ENCODE measurements at places on chromosomes 7 and 10.

DNA sequence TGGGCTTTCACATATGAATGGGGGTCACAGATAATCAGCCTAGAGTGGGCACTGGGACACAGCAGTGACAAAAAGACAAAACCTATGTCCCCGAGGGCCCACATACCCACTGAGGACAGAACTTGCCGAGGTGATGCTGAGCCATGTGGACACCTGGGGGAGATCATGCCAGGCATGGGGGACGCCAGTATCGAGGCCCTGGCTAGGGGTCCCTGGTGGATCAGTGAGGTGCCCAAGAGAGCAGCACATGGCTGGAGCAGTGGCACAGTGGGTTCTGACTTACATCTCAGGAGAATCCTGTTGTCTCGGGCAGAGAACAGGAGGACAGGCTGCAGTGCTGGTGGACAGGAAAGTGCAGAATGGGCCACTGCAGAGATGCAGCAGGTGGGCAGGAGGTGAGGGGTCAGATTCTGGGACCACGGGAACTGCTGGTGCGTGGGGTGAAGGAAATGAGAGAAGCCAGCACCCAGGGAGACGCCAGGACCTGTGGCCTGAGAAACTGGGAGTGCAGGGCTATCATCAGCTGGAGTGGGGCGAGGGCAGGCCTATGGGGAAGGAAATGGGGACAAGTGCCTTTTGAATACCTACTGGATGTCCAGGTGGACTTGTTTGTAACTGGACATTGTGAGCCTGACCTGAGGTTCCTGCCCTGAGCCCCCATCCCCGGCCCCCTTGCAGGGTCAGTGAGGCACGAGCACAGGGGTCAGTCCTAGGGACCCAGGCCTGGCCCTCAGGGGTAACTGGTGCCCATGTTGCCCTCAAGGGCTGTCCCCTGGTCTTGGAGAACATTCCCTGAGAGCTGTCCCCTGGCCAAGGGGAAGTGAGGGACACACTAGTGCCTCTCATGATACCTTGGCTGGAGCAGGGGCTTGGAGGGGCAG, 91.2 kb upstream of the RET start:
- DNase-seq, result no peak

DNA sequence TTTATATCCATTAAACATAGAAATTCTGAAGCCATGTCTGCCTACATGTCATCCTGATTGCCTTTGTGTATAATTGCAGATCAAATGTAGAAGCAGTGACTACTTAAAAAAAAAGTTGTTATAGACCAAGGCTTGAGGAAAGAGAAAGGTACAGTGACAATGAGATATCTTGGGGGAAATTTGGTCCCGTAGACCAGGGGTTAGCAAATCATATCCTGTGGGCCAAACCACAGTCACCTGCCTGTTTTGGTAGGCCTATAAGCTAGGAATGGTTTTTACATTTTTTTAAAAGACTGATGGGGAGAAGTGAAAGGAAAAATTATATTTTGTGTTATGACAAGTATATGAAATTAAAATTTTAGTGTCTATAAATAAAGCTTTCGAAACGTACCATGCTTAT, 12.9 kb downstream of the PAPSS2 start:
- no peak for DNase-seq

DNA sequence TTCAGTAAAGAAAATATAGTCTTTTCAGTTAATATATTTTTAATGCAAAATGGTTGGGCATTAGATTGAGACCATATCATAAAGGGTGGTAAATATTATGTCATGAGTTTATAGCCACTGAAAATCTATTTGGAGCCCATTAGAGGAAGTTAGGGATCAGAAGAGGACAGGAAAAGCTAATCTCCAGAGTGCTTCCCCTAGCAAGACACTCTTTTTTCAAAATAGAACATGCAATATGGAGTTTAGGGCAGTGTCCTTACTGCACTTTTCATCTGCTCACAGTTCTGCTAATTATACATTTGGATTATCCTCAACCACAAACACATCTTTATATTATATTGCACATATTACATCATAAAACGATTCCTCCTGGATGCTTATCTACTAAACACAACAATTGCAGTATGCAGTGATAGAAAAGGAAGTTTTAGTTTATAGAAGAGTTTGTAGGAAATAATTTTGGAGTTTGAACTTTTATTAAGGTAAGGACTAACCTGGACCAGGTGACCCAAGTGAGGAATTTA, 159.8 kb downstream of the PHF14 start:
- DNase-seq, result no peak

- no peak for DNase-seq
Measured at GRCh38 chr10:43616697-43617370, 10.6 kb downstream of the ZNF485 start.

DNA sequence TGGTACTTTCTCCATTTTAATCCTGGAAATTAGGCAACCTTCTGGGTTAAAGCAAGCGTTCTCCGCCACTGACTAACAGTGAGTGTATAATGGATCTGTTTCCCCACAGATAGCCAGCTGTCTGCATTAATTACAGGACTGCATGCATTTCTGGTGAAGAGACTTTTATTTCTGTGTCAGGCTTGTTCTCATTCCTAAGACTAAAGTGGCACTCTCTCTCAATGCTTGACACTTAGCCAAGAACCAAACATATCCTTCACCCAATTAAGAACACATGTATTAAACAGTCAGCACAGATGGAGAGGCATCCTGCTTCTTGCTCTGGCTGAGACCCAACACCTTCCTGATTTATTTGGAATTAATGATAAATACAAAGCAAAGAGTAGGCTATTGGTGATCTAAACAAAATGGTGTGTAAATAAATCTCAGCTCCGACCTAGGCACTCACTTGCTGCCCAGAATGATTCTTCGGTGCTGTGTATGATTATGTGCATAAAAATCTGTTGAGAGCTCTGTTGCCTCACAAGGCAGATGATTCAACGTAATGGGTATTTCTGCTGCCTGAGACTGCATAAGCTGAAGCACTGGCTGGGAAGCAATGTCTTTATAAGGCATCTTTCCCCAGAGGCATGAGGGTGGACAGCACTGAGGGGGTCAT, 16.8 kb downstream of the CALU start:
- peak; percentile 63 for DNase-seq

DNA sequence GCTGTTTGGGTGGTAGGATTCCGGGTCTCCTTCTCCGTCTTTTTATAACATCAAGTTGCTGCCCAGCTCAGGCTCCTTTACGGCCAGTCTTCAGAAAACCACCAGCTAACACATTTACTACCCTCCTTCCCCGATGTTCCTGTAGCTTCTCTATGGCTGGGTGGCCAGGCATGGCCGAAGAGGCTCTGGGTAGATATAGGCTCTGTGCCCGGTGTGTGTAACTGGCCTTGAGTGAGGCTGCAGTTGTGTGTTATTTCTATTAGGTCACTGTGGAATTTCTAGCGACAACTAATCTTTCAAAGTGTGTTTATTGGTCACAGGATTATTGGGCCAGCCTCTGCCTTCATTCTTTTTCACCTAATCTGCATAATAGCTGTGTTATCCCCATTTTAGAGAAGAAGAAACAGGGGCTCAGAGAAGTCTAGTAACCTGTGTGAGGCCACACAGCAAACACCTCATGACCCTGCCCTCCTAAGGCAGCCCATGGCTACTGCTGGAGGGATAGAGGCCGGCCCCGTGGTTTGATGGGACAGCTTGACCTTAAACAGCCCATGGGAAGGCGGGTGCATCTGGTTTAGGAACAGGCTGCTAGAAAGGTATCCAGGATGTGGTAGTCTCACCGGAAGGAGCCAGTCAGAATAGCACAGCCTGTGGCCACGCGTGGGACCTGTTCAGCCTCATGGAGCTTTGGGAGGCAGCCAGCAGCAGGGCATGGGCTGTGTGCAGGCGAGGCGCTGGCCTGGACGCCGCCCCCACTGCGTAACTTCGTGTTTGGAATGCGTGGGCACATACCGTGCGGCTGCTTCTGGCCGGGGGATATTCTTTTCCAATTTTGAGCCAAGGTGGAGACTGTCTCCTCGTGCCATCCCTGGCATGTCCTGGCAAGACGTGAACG, 29.7 kb downstream of the HTRA1 start:
- peak; percentile 53 for DNase-seq

GRCh38 chr7:48959676-48960075, 35.3 kb downstream of the CDC14C start:
- DNase-seq, result no peak

DNA sequence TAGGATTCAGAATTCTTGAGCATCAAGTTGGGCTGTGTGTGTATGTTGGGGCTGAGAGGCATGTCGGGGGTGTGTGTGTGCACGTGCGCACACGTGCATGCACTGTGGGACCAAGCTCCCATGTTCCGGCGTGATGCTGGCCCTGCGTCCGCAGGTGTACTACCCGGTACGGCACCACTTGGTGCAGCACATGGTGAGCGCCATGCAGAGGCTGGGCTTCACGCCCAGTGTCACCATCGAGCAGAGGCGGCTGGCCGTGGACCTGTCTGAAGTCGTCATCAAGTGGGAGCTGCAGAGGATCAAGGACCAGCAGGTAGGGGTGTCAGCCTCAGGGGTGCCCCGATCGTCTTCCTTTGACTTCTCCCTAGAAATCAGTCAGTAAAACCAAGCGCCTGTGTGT, 77.7 kb downstream of the TRRAP start:
- DNase-seq, result no peak

DNA sequence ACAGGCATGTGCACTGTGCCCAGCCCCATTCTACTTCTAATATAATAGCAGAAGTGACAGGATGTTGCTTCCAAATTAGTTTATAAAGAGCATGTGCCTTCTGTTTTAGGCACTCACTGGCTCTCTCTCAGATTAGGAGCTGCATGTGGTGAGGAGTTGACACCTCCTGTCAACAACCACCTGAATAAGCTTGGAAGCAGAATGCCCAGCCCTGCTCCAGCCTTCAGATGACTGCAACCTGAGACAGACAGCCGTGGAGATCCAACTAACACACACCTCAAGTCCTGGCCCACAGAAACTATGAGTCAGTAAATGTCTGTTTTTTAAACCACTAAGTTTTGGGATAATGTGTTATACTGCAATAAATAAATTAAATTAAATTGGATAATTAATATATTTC, 54.5 kb downstream of the PARD3 start:
- no peak for DNase-seq

DNA sequence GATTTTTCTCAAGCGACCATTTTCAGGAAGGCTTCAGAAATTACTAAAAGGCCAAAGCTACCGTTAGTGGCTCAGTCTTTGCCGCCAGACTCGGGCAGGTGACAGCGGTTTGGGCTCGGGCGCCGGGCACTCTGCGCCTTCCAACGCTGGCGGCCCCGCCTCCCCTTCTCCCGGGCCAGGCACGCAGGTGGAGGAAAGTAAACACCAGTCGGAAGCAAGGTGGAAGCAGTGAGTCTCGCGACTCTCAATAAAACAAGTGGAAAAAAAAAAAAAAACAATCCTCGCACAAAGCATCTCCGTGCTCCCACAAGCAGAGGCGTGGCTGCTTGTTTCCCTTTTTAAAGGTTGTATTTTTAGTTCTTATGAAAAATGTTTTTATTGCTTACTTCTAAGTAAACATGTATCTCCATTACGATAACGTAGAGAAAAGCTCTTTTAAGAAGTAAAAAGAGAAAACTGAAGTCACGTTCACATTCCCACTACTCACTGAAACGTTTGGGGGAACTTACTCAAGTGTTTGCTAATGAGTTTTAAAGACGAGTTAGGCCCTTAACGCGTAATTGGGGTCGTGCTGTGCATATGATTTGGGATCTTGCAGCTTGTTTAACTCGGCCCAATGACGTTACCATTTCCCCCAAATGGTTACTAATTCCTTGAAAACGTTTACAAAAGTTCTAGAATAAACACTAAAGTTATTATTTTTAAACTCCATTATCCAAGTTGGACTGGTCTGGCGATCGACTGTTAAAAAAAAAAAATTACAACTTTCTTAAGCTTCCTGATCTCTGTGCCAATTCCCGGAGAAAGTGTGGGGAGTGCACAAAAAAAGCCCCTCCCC, 864 bp downstream of the CDCA7L start:
- peak; percentile 8 for DNase-seq

DNA sequence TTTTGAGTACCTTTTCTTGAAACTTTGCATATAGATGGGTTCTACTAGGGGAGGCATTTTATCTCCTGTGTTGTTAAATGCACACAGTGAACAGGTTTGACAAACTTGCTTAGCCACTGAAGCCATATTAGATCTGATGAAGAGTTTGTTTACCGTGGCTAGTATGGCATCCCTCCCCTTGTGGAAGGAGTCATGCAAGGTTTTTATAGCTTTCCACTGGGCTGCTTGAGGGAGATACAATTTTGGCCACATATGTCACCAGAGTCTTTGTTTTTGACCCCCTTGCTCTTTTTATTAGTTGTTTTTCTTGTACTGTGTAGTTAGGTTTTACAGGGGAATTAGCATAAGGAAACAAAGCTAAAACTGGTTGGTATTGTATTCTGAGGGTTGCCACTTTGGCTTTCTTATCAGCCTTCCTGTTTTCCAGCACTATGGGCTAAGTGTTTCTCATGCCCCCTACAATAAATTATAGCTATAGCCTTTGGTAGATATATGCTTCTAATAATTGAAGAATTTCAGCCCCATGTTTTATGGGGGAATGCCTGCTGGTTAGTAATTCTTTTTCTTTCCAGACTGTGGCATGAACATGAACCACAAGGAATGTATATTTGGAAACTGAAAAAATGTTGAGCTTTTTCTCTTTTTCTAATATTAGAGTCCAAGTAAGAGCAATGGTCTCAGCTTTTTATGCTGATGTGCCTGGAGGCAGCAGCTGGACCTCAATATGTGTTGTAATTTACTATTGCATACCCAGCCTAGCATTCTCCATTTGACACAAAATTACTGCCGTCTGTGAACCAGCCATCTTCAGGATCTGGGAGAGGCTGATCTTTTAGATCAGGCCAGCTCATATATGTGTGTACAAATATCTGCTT, 18.4 kb upstream of the STEAP2 start:
- no peak for DNase-seq

DNA sequence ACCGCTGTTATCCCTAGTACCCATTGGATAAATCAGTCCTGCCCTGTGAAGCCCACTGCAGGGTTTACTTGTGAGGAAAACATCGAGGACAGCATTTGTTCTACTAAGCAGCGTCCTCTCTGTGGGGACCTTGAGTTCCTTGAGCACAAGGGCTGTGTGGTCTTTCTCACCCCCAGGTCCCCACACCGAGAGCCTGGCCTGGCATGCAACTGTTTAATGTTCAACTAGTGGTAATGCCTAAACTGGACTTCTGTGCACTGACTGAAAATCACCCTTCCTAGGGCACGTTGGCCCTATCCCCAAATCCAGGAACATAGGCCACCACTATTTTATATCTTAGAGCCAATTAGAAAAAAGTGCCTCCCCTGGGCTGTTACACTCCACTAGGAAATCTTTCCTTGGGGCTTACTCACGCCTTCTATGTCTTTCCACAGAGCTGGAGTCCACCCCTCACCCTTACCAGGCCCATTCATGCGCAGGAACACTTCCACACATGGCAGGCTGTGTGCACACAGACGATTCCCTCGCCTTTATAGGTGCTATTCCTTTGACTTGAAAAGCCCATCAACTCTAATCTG, 1.7 kb upstream of the TMEM213 start:
- no peak for DNase-seq
